Kidney epithelial cell (primary cell): ENCODE measurements at places on chromosomes 5 and 9. TPM values are rescaled to one million over a fixed set of nuclear protein-coding genes. Genes with fewer than 3 reads are reported as not detected.

GRCh38 chr5:67353500-67354450 lies 157.2 kb upstream of the CD180 start:
- DNase-seq = no peak

- no peak for DNase-seq
These were observed 23.9 kb downstream of the LPCAT1 start for GRCh38 chr5:1499851-1500250.

DNA sequence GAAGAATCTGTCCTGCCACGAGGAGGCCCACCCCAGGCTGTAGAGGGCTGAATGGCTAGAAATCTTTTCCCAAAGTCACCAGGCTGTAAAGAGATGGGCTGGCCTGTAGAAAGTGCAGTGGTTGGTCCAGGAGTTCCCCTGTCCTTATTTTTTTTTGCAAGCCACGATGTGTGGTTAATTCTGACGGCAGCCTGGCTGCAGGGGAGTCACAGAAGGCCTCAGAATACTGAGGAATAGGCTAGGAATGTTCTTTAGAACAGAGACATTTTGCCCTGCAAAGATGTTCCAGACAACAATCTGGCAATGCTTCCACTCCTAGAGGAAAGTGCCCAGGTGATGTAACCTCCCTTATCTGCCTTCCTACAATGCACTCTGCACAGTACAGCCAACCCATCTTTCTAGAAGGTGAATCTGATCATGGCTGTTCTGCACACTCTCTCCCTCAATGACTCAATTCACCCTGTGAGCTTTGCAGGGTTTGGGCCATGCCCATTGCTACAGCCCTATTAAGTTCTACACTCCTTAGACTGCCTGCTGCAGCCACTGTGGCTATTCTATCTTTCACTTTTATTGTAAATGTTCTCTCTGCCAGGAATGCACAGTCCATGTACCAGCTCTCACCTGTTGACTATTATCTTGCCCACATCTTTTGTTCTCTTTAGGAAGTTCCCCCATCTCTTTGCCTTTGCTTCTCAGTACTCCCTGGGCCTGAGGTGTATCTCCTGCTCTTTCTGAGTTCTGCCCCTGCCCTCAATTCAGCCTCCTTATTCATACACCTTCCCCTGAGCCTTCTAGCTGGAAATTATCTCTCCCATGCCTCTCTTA lies 377.8 kb upstream of the CLINT1 start:
- DNase-seq = no peak

- no peak for DNase-seq
These were observed 3.9 kb upstream of the TMEM171 start for GRCh38 chr5:73116506-73116905.

- no peak for DNase-seq
These were observed 56.2 kb downstream of the MOCS2 start for GRCh38 chr5:53053364-53053763.

GRCh38 chr9:111572950-111573604 lies 26.4 kb downstream of the PTGR1 start:
- no peak for DNase-seq

OBP2B gene
- not detected in 2 replicates for total RNA-seq

OLFML2A gene
- 7.0 and 16.4 TPM in 2 replicates for total RNA-seq
